ENCODE measurements at places on chromosomes 3 and 15.

DNA sequence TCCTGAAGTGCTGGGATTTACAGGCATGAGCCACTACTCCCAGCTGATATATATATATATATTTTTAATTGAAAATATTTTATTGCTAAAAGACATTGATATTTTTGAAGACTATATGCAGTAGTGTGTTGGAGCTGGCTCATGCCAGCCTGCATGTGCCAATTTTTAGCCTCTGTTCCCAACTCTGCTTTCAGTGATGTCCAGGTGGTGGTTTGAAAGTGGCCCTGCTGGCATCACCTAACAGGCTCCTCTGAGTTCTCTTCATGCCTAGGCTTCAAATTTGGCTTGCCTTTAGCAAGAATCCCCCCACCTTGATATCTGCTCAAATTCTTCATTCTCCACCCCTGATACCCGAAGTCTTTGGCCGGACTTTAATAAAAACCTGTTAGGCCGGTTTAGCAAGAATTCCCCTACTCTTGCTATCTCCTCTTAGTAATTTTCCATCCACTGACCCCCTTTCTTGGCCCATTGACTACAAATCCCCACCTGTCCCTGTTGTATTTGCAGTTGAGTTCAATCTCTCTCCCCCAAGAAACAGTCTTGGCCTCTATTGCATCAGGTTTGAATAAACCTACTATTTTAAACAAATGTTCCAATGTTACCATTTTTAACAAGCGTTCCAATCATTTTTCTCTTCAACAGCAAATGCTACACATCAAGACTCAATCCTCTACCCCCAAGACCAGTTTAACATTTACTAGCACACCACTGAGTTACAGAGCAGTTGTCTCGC is 23.9 kb upstream of the CTSH start:
- no peak for DNase-seq

DNA sequence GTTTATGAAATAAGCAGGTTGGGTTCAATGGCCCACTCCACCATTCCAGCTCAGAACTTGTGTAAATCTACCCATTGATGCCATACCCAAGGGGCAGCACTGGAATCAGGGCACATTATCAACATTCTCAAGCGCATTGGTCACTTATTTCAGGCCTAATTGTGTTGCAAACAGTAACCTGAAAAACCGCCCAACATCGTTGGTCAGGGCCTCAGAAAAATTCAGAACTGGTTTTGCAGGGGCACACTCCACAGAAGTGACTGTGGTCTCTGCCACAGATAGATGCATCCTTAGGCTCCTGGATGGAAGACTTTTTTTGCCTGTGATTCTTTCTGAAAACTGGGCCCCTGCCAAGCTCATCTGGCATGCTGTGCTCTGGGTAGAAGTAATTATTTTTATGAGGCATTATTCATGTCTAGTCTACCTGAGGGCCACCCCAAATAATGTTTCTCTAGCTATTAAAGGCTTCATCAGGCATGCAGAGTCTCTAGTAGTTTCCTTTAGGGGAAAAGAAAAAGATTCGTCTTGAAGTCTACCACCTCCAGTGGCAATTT is 21.7 kb upstream of the LRTM1 start:
- DNase-seq = no peak

DNA sequence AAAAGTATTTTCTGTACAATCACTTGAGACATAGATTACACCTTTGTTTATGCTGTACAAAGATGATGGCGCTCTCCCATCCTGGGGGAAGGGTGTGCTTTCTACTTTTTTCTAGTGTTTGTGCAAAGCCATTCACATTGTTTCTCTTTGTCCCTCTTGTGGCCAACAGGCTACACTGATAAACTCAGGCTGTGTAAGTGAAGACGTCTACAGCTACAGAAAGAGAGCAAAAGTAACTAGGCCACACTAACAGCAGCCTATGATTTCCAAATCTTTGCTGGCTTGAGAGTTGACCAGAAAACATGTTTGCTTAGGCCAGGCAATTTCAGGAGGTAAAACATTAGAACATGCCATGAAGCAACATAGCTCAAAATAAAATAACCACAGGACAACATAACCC is 75.1 kb downstream of the FOXB1 start:
- no peak for DNase-seq

DNA sequence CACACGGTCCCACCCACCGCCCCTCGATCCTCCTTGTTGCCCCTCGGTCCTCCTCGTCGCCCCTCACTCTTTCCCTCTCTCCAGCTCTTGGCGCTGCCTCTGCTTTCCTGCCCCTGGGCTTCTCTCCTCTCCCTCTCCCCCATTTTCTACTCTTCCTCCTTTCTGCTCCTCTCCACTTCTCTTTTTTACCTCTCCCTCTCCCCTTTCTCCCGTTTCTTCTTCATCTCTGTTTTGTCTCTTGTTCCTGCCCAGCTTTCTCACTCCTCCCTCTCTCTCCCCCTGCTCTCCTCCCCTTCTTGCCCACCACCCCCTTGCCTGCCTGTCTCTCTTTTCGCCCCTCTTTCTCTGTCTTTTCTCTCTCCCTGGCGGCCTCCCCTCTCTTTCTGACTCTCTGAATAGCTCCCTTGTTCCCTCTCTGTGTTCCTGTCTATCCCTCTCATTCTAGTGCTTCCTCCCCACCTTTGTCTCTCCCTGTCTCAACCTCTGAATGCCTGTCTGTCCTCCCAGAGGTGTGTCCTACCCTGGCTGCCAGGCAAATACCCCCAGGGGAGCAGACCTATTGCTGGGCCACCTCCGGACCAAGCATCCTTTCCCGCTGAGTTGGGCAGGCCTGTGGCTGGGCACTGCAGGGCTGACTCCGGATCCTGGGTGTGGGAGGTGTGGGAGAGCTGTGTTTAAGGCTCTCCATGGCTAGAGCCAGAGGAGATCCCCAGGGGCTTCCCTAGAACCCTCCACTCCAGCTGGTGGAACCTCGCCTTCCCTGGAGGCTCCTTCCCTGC is 41.0 kb downstream of the EPHB3 start:
- no peak for DNase-seq

GRCh38 chr3:122031123-122031468 is 9.0 kb upstream of the ILDR1 start:
- no peak for DNase-seq

- no peak for DNase-seq
These were observed 59.8 kb upstream of the AADACL2 start for GRCh38 chr3:151673974-151674373.

- no peak for DNase-seq
These were observed 17.8 kb upstream of the ITGB5 start for GRCh38 chr3:124904835-124905492.

GRCh38 chr15:40306371-40306770 is 1.4 kb downstream of the PLCB2 start:
- no peak for DNase-seq

DNA sequence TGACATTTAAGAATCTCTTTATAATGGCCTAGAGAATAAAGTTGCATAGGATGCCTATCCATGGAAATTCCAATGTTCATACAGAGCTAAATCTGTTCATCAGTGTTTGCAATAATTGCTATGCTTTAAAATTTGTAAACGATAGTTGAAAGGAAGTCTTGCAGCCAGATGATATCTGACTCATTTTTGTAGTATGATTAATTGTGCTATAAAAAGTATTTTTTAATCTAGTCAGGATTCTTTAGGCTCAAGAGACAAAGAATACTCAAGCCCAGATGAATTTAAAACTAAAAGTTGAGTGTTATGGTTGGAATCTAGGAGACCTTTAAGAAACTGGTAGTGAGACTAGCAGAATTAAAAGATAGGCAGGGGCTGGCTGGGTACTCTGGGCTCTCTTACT is 50.5 kb downstream of the SUCNR1 start:
- DNase-seq = no peak
